ENCODE measurements at places on chromosomes 1 and 21.

DNA sequence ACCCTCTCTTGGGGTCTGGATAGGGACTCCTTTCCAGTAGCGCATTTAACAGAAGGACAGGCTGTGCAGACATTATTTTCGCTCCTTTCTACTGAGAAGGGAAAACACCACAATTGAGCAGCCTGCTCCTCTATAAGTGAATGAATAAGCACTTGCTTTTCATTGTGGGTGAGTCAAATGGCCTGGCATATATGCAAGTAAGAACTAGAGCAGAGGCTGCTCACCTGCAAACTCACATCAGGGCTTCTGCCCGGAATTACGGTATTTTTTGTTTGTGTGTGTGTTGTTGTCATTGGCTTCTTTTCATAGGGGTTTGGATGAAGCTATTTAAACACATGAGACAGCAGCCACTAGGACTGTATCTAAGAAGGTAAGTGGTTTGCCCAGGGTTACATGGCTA lies 200.1 kb upstream of the CAMK1G start:
- DNase-seq, result no peak

DNA sequence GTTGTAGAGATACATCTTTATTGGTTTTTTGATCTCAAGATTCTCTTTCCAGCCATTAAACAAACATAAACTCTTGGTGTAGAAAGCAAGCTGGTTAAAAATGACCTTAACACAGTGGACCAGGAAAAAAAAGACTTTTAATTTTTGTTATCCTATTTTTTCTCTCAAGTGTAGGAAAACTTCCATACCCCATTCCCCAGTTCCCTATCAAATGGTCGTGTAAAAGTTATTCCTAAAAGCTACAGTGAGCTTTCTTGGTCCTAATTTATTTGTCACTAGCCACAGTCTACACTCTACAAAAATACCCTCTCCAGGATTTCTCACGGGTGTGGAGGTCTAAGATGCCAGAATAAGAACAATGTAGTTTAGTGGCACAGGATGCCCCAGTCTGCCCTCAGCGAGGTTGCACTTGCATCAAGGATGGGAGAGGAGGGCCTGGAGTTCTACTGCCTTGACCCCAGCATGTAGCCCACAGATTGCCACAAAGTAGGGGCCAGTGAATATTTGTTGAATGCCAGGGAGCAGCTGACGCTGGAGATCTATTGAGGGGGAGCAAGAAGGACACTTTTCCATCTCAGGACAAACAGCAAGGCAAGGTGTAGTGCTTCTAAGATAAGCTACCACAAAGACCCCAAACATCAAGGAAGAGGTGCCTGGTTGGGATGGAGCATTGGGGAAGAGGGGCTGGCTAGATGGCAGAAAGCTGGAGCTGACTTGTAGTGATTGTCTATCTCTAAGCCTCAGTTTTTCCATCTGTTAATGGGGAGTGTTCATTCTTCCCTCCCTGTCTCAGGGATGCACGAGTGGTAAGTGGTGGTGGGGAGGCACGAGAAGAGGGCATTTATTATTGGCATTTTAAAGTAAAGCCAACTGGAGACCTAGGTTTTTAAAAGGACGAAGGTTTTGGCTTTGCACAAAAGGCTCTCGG lies 1.8 kb downstream of the MYCL start:
- no peak for DNase-seq

- DNase-seq, result no peak
These were observed 71.6 kb downstream of the NENF start for GRCh38 chr1:212504171-212504803.

- DNase-seq, result no peak
These were observed 55.5 kb downstream of the OLFML3 start for GRCh38 chr1:114034567-114035303.

- DNase-seq, result no peak
These were observed 275.8 kb downstream of the TGFB2 start for GRCh38 chr1:218620956-218621355.

- no peak for DNase-seq
These were observed 62.9 kb upstream of the FBXO28 start for GRCh38 chr1:224051086-224051406.

DNA sequence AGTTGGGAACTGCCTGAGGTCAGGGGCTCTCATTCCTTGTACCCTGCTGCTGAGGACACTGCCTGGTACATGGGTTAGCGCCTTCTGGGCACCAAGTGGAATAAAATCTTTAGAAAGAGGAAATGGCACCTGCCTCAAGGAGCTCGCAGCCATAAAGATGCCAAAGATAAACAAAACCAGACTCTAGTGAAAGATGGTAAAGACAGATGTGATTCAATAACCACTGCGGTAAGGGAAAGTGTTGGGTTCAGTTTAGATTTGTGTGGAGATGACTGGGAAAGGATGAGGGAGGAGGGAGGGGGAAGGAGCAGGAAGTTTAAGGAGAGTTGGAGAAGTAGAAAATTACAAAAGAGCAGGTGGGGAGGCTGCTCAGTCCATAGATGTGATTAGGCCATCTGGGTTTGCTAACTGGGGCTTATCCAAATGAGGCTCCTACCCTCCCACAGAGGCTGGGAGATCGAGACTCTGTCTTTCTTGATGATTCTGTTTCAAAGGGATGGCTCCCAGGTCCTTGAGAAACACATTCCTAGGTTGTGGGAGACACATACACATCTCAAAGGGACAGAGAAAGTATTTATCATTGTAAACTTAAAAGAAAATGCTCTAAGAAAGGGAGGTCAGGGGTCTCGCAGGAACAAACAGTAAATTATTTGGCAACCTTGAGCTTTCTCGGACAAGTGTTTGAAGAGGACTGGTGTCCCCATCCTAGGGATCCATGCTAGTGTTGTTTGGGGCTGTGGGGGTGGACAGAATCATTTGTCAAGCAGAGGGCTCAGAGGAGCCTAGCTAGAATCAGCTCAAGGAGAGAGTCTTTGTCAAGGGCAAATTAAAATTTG lies 65.7 kb upstream of the MORC3 start:
- no peak for DNase-seq

GRCh38 chr1:199698222-199698621 lies 329.3 kb upstream of the NR5A2 start:
- DNase-seq, result no peak

GRCh38 chr1:158112994-158113758 lies 67.5 kb upstream of the CD1D start:
- DNase-seq, result peak; percentile 13

- no peak for DNase-seq
These were observed 8.9 kb downstream of the FAM229A start for GRCh38 chr1:32353431-32353830.

DNA sequence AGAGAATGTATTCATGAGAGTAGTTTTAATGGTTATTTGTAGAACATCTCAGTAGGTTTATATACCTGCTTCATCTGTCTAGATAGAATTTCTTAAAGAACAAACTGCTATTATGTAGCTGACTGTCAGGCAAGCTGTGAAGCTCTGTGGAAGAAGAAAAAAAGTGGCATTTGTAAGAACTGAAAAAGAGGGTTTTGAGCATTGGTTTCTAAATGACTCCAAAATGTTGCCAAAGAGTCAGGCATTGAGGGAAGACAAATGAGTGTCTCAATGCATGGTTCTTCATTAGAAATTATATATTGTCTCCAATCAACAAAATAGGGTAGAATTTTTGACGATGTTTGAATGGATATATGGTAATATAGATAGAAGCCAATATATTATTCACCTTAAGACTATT lies 1276.1 kb downstream of the KCNT2 start:
- DNase-seq, result no peak

DNA sequence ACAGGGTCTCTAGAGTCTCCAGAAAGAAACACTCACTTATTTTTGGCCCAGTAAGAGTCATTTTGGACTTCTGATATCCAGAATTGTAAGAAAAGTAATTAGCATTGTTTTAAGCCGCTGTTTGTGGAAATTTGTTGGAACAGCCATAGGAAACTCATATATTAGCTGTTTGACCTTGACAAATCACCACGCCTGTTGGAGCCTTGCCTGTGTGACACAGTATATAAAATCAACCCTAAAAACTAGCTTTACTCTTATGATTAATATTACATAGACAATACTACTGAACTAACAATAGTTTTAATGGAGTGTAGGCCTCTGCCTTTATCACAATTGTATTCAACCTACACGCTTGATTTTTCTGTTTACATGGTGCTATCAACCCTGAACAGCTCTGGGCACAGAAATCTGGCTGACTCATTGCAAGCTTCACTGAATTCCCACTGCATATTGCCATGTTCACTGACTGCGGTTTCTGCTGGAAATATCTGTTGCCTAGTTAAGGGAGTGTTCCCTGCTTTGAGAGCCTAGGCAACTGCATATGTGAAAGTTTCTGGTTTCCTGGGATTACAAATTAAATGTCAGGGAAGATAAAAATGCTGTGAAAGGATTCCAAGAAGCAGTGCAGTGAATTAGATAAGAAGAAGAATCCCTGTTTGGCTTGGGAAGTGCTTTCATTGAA lies 419.5 kb upstream of the DEPDC1 start:
- DNase-seq, result peak; percentile 83

DNA sequence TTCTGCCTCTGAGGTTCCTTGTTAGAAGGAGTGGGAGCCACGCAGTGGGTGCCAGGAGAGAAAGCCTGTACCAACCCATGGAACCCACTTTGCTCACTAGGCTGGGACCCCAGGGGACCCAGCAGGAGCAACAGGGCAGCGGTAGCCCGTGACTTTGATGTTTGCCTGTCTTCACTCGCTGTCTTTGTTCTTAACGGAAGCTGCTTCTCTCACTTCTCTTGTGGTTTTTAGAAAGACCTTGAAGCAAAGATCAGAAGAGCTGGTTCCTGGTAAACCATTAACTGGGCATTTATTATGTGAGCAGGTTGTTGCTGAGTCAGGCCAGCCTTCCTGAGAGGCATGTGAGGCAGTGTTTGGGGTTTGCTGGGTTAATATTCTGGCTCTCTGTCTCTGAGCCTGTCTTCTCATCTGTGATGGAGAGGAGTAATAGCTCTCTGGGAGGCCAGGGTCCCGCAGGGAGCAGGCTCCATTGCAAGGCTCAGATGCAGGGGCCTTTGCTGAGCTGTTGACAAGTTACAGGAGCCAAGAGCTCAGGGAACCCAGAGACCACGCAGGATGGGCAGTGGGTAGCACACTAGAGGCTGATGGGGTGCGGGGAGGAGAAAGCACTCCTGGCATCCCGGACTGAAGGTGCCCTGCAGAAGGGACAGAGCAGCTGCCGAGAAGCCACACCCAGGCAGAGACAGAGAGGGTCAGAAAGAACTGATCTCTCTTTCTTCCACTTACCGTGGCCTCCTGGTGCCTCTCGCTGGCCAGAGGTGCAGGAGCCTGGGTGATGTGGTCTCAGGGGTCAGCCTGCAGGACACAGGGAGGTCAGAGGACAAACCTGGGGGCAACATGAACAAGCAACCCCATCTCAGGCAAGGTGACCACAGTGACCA lies 367.5 kb upstream of the C1orf174 start:
- DNase-seq, result no peak

DNA sequence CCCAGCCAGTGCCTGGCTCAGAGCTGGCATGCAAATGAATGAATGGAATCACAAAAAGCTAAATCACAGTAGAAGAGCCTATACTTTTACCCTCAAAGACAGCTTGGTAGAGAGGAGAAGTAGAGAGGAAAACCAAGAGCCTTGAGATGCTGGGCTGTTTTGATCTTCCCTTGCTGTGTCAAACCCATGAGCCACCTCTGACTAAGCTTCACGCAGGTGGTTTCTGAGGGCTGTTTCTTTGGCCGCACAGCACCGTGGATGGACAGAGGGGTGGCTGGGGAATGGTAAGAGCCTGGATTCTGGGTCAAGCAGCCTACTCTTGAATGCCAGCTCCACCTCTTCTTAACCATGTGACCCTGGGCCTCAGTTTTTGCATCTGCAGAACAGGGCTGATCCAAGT lies 18.6 kb downstream of the ABCG1 start:
- DNase-seq, result no peak

DNA sequence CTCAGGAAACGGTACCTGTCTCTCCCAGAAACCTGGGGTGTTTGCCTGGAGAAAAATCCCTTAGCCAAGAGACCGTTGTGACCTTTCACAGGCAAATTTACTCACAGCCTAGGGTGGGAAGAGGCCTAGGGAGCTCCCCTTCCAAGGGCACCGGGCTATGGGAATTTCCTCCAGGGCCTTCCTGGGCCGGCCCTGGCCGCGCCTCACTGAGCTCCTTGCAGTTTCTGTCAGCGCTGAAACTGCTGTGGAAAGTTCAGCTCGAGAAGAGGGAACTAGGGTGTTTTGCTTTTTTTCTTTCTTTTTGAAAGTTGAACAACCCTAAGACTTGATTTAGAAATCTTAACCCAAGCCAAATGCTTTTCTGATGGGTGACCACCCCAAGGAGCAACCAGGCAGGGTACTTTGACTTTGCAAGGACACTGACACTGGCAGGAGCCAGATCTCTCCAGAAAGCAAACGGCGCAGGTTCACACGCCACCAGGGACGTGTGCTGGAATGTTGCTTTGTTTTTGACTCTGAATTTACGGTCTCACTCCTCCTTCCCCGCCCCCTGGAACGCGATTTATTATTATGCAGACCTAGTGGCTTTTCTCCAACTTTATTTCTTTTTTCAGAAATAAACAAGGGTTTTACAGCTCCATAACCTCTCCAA lies 229.6 kb upstream of the JUN start:
- DNase-seq, result peak; percentile 41

GRCh38 chr1:29519108-29519787 lies 282.9 kb downstream of the PTPRU start:
- DNase-seq, result no peak

DNA sequence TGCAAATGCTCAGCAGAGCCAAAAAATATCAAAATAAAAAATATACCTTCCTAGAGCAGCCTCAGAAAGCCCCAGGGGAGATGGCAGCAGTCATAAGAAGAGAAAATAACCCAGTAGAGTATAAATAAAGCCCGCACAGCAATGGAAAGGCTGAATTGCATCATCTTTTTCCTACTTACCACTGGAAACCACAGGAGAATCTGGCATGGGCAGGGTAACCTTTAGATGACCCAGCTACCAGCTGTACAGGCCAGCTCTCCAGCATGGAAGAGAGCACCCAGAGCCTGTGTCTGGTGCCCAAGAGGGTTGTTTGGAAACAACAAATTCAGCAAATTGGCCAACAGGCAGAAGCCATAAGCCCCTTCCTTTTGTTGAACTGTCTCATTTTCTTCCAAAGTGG lies 253.1 kb downstream of the OMA1 start:
- no peak for DNase-seq

DNA sequence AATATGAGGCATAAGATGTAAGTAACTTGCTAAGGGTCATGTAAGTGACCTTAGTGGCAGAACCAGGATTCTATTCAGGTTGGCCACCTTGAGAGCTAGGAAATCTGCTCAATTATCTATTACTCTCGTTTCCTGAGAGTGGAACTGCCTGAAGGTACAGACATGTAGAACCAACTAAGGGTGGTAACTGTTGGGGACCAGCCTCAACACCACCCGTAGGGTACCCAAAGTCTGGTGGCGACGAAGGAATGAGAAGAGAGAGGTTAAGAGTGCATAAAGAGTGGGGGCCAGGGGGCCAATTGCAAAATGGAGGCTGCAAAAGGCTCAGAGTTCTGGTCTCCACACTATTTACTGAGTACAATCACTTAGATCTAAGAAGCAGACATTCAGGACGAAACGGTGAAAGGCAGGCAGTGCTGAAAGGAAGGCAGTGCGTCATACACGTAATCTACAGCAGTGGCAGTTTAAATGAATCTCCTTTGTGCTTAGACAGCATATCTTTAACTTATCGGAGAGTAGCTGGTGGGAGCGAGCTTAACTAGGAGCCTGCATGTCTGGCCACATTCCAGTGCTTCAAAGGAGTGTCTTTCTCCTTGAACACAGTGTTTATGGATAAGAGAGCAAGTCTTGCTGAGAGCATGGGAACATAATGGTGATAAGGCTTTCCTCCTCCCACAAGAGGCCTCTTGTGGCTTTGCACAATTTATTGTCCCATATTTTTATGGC lies 25.0 kb downstream of the SRSF4 start:
- no peak for DNase-seq
